ENCODE measurements at places on chromosomes 12 and 14.

- no peak for DNase-seq
Measured at GRCh38 chr12:68403296-68403695, 71.1 kb upstream of the MDM1 start.

DNA sequence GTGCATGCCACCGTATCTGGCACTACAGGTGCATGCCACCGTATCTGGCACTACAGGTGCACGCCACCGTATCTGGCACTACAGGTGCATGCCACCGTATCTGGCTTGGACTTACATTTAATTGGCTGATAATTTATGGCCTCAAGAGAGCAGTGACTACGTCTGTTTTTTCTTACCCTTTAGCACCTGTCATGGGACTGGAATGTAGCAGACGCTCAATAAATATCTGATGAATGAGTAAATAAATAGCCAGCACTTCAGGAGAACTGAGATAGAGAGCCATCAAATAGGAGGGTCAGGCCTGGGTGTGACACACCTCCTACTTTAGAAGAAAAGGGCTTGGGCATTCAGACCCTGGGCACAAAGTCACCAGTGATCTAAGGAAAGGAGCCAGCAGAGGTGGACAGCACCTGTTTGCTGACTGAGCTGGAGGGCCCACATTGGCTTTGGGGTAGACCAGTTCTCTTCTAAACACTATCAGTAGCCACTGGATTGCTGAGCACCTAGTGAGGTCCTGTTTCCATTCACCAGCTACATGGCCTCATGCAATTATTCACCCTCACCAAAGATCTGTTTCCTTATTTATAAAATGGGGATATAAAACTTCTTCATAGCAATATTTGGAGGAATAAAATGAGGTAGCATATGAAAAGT, 50.1 kb downstream of the RFX4 start:
- DNase-seq = no peak

DNA sequence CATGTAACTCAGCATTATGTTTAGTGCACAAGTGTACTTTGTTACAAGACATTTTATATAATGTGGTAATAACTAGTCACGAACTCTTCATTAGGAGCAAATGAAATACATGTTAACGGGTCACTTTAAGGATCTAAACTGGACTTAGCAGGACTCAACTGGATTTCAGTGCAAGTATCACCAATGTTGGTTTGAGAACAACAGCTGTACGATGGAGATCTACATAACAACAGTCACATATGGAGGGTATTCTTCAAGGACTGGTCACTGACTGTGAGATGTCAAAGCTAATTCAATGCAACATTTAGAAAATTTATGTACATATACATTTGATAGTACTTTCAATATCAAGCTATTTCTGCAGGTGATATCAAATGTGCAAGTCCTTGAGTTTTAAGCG, 22.5 kb upstream of the SYCP3 start:
- DNase-seq = no peak

GRCh38 chr12:94290353-94290752, 142.0 kb downstream of the PLXNC1 start:
- DNase-seq = no peak

DNA sequence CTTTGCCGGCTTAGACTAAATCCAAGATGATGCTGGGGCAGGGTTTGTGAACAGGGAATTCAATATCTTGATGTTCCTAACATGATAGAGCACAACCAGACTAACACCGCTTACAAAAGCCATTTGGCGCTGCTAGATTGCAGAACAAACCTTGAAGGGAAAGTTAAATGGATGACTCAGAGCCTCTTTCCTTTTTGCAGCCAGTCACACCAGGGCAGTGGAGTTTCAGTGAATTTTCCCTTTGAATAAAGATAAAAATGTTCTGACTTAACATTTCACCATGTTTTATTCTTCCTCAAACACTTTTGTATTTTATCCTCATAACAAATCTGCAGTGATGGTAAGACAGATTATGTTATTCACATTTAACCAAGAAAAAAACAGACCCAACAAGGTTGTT, 47.3 kb downstream of the PDE6H start:
- no peak for DNase-seq

DNA sequence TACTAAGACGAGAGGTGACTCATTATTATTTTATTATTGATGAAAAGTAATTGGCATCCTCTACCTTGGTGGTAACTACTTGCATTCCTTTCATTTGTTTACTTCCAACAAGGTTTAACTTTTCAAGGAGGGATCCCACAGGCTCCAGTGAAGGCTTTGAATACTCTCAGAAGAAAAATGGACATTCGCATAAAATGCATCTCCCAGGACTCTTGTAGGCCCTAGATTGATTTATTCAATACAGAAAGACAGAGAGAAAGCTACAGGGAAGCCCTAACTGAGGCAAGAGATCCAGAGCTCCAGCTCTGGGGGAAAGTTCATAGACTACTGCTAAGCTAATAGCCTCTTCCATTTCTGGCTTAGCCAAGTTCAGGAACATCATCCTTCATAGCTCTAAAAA, 87.0 kb downstream of the TBX5 start:
- DNase-seq = no peak

GRCh38 chr14:95953111-95953724, 76.6 kb downstream of the TUNAR start:
- no peak for DNase-seq

GRCh38 chr14:22231018-22231417, 358.0 kb downstream of the DAD1 start:
- no peak for DNase-seq

GRCh38 chr12:27064397-27065342, 17.7 kb downstream of the C12orf71 start:
- DNase-seq = no peak

- no peak for DNase-seq
Measured at GRCh38 chr12:43848786-43849185, 12.9 kb downstream of the TMEM117 start.

- DNase-seq = no peak
Measured at GRCh38 chr12:49867570-49868341, 24.9 kb upstream of the BCDIN3D start.

DNA sequence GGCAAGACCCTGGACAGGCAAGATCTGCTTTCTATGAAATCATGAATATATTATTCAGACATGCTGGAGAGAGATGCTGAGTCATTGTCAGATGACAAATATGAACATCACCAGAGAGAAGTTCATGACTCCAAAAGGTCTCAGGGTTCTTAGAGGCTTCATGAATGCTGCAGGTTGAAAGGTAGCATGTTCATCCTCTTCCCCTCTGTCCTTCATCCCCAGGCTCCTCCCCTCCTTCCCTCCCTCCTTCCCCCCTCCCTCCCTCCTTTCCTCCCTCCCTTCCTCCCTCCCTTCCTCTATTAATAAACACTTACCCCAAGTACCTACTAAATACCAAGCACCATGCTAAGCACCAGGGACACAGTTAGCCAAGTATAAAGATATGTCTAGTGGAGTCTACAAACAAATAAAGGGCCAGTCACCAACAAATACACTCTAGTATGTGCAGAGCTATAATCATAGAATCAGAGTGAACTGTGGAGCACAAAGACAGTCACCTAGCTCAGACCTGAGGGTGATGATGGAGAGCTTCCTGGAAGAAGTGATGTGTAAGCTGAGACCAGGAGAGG, 46.2 kb downstream of the RPH3A start:
- no peak for DNase-seq

GRCh38 chr14:70822530-70823185, 13.3 kb upstream of the MAP3K9 start:
- peak; percentile 81 for DNase-seq

- DNase-seq = peak; percentile 34
Measured at GRCh38 chr12:107884769-107885694, 110.5 kb downstream of the ASCL4 start.

DNA sequence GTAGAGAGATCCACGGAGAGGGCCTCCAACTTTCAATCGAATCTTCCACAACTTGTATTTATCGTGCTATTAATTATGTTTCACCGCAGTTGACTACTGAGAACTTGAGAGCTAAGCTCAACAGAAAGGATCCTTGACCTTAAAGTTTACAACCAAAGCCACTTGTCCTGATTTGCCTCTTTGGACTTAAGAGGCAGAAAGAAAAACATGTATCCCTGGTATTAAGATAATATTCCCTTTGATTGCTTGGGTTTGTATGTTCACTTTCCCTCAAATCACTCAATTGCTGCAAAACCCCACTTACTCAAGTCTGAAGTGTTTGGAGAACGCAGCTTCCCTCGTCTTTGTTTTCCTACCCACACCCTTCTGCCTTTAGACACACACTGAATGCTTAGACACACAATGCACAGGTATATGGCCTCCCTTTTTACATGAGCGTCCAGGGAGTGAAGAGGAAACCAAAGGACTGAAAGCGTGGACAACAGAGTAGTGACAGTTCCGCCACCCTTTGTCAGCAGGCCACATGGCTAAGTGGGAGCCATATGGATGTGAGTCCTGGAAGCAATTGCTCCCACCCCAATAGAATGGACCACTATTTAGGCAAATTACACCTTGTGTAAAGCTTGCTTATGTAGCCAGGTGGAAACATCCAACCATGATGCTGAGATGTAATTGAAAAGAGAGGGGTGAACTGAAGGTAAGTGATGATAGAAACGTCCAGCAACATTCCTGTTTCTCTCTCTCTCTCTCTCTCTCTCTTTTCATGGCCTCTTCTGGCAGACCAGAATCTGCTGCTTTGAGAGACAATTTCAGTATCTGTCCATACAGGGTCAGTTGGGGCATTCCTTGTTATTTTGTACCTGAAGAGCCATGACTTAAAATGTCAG, 1.4 kb upstream of the PKP2 start:
- no peak for DNase-seq

GRCh38 chr14:104423701-104424405, 155.7 kb upstream of the C14orf180 start:
- DNase-seq = no peak

GRCh38 chr12:27344246-27344645, 11.6 kb downstream of the BMAL2 start:
- no peak for DNase-seq

- DNase-seq = no peak
Measured at GRCh38 chr12:8048906-8049305, 16.4 kb downstream of the FOXJ2 start.

DNA sequence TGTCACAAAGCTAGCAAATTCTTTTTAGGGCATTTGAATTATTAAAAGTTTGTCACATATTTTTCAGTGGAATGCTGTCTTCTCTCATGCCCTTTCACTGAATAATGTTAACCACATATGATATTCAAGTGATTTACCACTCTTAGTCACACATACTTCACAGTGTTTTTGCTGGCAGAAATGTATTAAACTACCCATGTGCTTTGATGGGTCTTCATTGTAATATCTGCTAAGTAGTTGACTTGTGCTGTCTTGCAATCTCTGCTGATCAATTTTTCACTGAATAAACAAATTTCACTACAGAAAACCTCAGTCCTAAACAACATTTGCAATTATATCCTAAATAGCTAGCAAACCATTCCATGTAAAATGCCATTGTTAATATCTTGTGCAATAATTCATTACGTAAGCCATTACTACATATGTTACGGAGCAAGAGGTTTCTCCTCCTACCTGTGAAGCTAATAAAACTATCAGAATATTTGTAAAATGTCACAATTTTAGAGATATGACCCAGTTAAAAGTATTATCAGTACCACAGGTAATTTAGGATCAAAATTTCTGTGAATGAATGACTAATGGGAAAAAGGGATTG, 64.6 kb upstream of the LMO3 start:
- DNase-seq = no peak

DNA sequence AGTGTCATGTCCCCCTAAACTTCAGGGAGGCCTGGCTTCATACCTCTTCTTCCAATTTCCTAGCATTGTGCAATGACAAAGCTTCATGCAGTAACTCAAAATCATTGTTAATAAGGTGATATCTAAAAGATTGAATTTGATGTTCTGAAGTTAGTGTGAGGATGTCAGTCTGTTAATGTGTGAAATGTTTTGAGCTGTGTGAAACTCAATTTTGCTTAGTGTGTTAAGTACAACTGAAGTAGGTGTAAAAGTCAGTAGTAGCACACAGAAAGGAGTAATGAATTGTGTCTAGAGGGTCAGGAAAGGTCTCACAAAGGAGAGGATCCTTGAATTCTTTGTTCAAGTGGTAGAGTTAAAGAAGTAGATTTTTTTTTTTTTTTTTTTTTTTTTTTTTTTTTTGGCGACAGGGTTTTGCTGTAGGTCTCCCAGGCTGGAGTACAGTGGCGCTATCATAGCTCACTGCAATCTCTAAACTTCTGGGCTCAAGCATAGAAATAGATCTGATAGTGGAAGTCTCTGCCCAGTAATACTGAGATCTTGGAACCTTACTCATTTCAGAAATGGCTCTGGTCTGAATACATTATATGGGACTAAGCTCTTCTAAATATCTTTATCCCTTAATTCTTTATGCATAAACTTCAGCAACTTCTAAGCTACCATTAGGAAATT, 63.9 kb downstream of the FUT8 start:
- DNase-seq = no peak

DNA sequence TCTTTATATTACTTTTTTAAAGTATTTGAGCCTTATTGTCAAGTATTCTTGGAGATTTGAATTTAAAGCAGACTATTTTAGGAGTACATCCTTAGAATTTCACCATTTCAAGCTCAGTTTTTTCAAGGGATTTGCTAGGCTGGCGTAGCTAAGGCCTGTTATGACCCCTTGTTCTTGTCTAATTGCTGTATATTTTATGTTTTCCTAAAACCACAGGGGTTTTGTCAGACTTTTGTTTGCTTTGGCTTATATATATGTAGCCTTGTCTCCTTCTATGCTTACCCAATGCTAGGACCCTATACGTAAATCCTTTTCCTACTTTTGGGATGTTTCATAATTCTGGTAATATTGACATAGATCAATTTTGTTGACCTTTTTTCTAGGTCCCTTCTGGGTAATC, 147.0 kb upstream of the SYT10 start:
- DNase-seq = no peak

DNA sequence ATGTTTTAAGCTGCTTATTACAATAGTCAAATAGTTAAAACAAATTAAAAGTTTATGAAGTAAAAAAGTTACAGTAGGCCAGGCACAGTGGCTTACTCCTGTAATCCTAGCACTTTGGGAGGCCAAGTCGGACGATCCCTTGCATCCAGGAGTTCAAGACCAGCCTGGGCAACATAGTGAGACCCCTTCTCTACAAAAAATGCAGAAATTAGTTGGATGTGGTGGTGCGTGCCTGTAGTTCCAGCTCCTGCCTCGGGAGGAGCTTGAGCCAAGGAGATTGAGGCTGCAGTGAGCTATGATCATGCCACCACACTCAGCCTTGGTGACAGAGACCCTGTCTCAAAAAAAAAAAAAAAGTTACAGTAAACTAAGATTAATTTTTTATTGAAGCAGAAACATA, 142.6 kb downstream of the MIPOL1 start:
- no peak for DNase-seq

DNA sequence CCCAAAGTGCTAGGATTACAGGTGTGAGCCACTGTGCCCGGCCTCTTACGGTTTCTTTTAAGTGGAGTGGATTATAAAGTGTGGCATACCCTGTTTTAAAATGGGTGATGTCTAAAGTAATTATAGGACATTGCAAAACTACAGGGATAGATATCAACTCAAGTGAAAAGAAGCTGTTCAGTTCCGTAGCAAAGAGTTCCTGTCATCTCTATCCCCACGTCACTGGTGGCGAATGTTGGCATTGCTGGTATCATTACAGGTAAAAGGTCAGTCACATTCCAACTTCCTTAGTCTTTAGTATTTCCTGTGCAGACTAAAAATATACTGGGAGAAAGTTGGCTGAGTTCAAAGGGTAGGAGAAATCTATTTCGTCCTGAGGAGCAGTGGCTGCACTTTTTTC, 95.6 kb upstream of the SLC38A2 start:
- DNase-seq = no peak

GRCh38 chr12:19800884-19801283, 361.6 kb downstream of the AEBP2 start:
- DNase-seq = no peak
